NCI-H187 (cell line): ENCODE measurements at places on chromosomes 3 and 15.

DNA sequence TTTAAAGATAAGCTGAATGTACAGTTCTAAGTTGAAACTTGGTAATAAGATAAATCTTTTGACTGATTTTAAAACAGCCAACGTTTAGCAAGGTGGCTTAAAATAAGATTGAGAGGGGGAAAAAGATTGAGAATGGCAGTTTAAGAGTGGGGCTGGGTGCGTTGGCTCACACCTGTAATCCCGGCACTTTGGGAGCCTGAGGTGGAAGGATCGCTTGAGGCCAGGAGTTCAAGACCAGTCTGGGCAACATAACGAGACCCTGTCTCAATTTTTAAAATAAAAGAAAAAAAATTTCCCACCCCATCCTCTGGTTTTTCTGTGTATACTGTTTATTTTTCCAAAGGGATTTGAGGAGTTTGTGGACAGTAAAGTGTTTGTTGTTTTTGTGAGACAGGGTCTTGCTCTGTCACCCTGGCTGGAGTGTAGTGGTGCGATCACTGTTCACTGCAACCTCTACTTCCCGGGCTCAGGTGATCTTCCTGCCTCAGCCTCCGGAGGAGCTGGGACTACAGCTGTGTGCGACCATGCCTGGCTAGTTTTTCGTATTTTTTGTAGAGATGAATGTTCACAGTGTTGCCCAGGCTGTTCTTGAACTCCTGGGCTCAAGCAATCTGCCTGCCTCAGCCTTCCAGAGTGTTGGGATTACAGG is 3.0 kb downstream of the MAPK6 start:
- no peak for DNase-seq

DNA sequence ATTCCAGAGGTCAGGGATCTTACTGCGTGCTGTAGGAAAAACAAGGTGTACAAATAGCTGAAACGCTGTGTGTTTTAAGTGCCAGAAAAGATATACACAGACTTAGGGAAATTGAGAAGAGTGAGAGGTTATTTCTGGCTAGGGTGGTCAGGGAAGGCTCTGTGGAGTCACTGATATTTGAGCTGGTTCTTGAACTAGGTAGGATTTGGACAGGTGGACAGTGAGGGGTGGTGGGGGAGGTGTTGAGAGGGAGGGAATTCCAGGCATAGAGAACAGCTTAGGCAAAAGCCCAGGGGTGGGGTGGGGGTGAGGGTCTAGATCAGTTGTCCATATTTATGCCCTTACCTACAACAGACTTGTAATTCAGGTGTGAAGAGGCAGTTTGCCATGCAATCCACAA is 7.0 kb downstream of the SEMA6D start:
- no peak for DNase-seq

GRCh38 chr3:150061288-150062024 is 90.8 kb upstream of the PFN2 start:
- no peak for DNase-seq

DNA sequence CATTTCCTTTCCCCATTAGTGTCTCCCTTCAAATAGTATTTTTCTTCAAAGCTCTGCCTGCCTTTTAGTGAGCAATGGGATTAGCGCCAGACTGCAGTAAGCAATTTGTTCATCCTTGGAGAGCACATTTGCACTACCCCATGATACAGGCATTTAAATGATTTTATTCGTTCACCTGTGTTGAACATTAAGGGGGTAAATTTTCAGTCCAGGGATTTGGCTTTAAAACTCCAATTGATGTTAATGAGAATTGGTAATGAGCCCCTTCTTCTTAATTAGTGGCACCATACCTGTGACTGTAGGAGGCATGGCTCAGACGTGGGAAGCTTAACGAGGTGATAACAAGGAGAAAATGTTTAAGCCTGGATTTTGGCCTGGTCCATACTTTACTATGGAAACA is 161.4 kb upstream of the NANOGP8 start:
- no peak for DNase-seq

- DNase-seq = no peak
Measured at GRCh38 chr3:126529585-126530170, 5.7 kb downstream of the CHST13 start.

DNA sequence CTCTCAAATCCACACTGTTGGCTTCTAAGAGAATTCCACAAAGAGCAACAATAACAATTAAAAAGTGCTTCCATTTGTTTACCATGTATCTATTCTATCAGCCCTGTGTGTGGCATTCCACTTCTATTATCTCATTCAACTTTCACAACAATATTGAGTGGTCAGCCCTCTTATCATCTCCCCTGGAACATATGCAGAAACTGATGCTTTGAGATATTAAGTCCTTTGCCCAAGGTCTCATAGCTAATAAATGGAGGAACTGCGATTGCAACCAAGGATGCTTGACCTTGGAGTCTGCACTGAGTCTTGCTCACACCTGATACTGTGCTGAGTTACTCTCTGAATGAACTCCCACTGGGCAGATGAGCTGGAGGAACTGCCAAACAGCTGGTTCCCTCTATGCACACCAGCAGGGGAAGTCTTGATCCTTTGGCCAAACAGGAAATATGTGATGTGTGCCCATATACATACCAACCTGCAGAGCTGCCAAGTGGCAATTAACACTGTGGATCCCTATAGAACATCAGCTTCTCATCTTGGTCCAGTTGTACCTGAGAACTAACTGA is 144.7 kb upstream of the WNT5A start:
- DNase-seq = no peak

- no peak for DNase-seq
Measured at GRCh38 chr15:37888356-37888755, 46.1 kb upstream of the TMCO5A start.

- DNase-seq = no peak
Measured at GRCh38 chr15:43789409-43789808, 2.7 kb upstream of the SERF2 start.

DNA sequence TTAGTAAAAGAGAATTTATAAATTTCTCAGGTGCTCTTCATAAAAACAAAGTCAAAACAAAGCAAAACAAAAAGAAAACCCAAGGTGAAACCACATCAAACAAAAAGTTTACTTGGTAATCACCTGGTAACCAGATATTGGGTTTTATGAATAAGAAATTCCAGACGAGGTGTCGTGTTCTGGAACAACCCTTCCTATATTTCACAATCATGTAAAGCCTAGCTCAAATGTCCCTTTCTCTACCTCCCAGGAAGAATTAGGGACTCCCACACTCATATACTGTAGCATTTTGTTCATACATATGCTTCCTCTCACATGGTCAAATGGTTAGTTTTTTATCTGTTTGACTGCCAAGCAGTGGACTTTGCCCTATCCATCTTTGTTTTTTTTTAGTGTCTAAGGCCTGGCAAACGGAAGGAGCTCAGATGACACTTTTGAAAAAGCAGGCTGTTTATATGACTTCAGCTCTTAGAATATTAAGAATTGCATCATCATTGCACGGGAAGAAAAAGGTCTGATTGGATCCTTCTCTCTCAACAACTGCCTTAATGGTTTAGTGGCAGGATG is 326.7 kb upstream of the TBL1XR1 start:
- DNase-seq = no peak

- no peak for DNase-seq
Measured at GRCh38 chr15:56454836-56455235, 10.1 kb downstream of the MNS1 start.

- no peak for DNase-seq
Measured at GRCh38 chr3:143786219-143787191, 61.8 kb downstream of the SLC9A9 start.

GRCh38 chr3:168801794-168802193 is 706.1 kb upstream of the GOLIM4 start:
- no peak for DNase-seq

- DNase-seq = peak; percentile 51
Measured at GRCh38 chr3:12356175-12356574, 67.3 kb downstream of the PPARG start.

GRCh38 chr3:148759430-148759829 is 61.7 kb downstream of the AGTR1 start:
- DNase-seq = no peak

GRCh38 chr15:63638839-63639238 is 41.7 kb downstream of the FBXL22 start:
- no peak for DNase-seq

DNA sequence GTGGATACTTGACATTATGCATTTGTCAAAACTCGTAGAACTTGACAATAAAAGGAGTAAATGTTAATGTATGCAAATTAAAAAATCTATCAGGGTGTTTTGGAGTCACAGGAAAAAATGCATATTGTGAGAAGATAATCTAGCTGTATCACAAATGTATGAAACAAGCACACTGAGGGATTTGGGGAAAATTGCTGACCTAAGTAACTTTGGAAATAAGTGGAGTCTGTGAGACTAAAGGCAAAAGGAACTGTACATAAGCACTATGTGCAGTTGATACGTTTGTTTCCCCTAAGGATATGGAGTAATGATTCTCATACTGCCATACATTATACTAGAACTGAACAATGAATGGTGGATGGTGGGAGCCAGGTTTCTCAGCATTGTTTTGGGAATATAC is 43.2 kb upstream of the WDR72 start:
- no peak for DNase-seq

GRCh38 chr3:78941587-78941986 is 826.2 kb downstream of the ROBO1 start:
- DNase-seq = no peak

GRCh38 chr3:126113733-126114442 is 30.0 kb upstream of the SLC41A3 start:
- no peak for DNase-seq

DNA sequence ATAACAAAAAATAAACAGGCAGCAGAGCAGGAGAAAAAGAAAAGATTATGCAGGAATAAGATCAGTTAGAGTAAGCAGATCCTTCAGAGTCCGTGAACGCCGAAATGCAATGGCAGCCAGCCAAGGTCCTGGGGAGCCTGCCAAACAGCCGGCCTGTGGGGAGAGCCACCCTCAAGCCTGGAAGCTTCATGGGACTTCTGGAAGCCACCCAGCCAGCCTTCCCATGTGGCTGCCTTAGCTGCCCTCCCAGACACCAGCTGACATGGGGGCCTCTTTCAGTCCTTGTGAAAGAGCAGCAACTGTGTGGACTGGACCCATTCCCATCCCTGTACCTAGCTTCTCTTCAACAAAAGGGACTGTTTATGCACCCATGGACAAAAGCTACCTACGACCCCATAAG is 64.9 kb upstream of the RAD18 start:
- DNase-seq = no peak

- DNase-seq = no peak
Measured at GRCh38 chr3:184523825-184524615, 37.6 kb upstream of the EPHB3 start.

DNA sequence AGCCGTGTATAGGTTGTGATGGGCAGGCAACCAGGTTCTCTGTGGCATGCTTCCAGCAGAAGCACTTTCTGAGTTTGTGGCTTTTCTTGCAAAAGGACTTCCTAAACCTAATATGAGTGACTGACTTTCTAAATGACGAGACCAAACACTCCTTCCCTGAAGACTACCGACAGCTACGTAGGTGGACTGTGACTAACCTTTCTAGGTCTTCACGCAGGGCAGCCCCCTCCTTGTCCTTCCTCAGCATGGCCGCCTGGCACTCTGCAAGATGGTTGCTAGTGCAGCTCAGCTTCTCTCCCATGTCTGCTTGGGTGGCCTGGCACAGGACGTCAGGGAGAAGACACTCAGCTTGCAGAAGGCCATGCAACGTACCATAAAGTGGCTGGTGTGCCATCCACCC is 20.9 kb downstream of the CXCR6 start:
- DNase-seq = no peak

DNA sequence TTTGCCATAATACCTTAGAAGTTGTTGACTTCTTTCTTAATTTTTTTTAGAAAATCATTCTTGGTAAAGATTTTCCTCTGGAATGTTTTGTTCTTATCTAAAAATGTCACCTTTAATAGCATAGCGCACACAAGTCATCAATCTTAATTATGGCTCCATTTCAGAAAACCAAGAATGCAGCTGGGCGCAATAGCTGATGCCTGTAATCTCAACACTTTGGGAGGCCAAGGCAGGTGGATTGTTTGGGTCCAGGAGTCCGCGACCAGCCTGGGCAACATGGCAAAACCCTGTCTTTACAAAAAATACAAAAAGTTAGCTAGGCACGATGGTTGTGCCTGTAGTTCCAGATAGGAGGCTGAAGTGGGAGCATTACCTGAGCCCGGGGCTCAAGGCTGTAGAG is 125.6 kb upstream of the EOMES start:
- no peak for DNase-seq

DNA sequence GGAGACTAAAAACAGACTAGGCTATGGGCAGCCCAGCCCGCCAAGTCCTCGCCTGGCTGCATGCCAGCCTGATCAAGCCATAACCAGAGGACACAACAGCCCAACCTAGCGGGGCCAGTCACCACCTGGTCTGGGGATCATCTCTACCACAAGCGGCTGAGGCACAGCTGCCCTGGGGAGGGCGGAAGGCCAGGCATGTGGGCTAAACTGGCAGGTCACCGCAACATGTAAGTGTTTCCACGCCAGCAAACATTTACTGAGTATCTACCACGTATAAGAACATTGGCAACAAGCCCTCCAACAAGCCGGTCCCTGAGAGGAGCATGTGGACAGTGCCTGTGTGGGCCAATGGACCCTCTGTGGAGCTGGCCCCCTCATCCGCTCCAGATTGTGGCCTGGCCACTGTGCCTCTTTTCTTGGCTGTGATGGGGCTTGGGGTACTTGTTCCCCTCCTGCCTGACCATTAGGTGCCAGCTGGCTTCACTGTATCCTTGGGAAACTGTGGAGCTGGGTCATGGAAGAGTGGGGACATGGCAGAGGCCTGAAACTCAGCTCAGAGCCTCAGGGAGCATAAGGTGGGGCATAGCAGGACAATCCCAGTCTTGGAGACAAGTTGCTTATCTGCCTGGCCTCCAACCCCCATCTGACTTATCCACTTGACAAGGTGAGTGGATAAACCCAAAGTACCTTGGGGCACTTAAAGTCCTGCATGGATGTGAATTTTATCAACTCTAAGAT is 9.0 kb downstream of the UBXN7 start:
- DNase-seq = no peak

GRCh38 chr15:95259513-95259912 is 1028.2 kb downstream of the MCTP2 start:
- DNase-seq = peak; percentile 64

DNA sequence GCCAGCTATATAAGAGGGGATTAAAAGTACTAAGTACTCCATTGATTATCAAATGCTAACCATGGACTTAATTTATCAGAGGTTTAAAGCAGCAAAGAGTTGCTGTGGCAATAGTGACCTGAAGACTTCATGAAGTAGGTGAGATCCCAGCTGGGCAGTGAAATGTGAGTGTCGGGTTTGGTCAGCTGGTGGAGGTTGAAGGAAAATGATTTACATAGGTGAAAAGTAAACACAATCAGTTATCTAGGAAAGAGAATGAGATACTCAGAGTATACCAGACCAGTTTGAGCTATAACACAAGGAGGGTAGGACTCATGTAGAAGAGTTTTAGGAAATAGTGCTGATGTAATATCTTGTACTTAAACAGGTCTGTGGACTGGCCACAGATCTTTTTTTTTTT is 16.5 kb upstream of the FBXO22 start:
- DNase-seq = no peak
